NCI-H2081 (cell line): ENCODE measurements at places on chromosomes 4 and X.

DNA sequence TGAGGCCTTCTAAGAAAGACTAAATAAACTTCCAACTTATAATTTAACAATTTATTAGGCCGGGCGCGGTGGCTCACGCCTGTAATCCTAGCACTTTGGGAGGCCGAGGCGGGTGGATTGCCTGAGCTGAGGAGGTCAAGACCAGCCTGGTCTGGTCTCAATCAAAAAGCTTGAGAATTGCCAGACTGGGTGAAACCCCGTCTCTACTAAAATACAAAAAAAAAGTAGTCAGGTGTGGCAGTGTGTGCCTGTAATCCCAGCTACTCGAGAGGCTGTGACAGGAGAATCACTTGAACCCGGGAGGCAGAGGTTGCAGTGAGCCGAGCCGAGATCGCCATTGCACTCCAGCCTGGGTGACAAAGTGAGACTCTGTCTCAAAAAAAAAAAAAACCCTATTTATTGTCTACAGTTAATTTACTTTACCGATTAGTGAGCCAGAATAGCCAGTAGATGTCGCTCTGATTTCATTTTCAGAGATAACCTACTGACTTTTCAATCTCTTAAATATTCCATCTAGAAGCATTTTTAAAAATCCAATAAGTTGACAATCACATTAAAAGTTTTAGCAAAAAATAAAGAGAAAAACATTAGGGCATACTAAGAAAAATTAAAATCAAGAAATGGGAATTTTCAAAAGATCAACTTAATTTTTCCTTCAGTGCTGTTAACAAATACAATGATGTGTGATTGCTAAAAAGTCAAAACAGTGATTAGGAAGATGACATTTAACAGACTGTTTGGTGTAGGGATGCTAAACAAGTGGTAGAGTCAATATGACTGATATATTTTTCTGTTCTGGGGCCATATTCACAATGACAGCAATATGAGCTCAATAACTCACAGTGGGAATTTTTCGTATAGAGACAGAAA lies 4.3 kb upstream of the SHROOM3 start:
- peak; percentile 41 for DNase-seq

DNA sequence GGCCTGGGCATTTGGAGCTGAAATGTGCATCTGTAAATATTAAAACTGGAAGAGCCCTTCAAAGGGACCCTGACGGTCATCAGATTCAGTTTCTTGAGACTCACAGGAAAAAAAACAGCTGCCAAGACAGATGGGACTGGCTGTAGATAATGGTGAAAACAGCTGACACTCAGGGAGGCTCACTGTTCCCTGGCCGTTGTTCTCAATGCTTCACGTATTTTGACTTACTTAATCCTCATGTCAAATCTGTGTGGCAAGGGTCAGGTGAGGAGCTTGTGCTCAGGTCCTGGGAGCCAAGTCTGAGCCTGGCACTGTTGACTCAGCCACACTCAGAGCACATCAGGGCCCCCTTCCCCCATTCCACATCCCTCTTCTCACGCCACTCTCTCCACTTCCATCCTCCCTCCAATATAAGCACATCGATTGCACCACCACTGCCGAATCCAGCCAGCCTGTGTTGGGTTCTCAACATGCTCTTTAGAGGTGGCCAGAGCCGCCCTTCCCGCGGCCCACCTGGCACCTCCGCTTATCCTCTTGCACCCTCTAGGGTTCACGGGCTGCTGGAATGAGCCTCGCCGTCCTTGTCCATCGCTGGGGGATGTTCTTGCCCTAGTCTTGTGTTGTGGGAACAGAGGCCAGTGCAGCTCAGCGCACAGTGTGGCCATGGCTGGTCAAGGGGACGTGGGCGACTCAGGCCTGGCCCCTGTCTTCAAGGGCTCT lies 40.1 kb downstream of the EVC start:
- DNase-seq: no peak

DNA sequence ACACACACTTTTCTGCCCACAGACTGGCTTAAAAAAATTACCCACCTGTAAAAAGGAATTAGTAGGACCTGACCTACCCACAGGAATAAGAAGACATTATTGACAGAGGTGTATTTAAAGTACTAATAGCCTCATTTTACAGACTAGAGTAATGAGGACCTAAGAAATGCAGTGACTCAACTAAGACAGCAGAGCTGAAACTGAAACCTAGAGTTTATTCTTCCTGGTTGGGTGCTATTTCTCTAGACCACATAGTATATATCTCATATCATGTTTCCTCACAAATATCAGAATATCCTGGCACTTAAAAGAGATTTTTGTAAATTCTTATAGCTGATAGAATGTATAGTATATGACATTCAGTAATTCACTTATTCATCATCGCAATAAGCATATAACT lies 435.0 kb downstream of the MAGEE1 start:
- DNase-seq: no peak

- peak; percentile 6 for DNase-seq
Observed at GRCh38 chr4:16505726-16506125, 279.5 kb upstream of the TAPT1 start.

DNA sequence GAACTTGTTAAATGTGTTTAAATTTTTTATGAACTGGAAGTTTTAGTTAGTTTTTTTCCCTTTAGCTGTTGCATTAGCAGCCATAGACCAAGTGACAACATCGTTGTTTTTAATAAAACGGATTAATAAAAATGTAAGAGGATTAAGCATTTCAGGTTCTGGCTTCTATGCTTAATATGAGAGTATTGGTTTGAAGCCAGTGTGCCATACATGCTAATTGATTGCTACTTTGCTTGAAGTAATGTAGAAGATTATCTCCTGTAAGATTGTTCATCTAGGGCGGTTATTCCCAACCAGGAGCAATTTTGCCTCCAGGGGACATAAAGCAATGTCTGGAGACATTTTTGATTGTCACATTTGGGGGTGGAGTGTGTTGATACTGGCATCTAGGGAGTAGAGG lies 54.3 kb downstream of the TLL1 start:
- DNase-seq: no peak

- no peak for DNase-seq
Observed at GRCh38 chrX:153862369-153863250, 23.4 kb downstream of the L1CAM start.

DNA sequence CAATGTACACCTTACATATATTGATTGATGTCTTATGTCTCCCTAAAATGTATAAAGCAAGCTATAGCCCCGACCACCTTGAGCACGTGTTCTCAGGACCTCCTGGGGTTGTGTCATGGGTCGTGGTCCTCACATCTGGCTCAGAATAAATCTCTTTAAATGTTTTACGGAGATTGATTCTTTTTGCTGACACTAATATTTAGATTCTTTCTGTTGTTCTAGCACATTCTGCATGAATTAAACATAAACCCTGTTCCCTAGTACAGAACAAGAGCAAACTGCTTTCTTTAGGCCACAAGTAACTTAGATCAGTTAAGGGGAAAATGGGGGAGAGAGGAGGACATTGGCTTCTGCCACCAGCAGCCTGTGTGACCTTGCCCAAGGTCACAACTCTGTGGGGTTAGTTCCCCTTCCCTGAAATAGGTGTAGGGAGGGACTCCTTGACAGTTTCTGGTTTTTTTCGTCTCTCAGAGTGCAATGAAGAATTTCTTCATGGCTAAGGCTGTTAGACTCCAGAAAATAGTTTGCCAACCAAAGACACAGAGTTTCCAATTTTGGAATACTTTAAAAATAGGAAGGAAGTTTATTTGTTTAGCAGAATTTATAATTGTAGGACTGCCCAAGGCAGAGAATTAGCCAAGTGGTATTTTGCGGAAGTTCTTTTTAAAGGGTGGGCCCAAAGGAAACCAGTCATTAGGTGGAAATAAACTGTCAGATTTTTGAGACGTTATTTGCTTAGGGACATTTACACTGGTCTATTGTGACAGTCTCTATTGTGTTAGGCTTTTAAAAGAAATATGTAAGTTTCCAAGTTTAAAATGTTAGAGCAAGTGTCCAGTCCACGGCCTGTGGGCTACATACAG lies 29.4 kb downstream of the PTTG2 start:
- no peak for DNase-seq

DNA sequence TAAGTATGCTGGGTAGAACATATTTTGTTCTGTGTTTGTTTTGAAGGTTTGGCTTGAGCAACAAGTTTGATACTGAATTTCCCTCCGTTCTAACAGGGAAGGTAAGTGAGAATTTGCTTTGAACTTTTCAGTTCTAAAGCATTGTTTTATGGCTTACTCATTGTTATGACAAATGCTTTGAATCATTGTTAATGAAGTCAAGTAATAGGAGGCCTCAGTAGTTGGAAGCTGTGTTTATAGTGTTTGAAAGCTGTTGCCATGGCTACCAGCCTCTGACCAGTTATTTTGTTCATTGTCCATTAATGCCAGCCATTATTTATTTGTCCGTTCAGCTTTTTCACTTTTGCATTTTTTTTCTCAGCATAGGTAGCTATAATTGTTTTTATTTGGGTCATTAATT lies 14.4 kb downstream of the CHIC1 start:
- DNase-seq: no peak

- no peak for DNase-seq
Observed at GRCh38 chr4:41199788-41200187, 14.6 kb downstream of the APBB2 start.

DNA sequence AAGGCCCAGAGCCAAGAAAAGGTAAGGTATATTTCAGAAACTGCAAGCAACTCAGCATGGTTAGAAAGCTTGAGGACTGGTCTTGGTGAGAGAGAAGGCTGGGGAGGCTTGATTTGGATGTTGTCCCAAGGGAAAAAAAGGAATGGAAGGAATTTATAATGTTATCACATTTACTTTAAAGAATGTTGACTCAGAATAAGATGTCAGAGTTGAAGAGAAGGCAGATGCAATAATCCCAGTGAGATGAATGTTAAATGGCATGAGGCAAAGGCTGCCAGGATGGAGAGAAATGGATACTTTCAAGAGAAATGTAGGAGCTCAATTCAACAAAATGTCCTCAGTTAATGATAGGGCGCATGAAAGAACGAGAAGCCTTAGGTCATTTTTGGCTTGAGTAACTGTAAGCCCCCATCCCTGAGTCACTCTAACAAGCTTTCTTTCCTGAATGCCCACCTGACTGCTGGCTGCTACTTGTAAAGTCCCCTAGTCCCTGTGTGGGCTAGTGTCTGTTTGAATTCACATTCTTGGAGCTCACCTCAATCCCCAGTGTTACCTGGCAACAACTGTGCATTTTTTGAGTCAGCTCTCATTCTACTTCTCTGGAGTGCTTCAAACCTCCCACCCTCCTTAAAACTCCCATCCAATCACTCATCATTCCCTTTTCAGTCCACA lies 103.0 kb upstream of the TAPT1 start:
- no peak for DNase-seq

GRCh38 chr4:929096-929765 lies 2.9 kb downstream of the GAK start:
- no peak for DNase-seq

GRCh38 chrX:56618323-56618722 lies 54.9 kb downstream of the UBQLN2 start:
- no peak for DNase-seq

DNA sequence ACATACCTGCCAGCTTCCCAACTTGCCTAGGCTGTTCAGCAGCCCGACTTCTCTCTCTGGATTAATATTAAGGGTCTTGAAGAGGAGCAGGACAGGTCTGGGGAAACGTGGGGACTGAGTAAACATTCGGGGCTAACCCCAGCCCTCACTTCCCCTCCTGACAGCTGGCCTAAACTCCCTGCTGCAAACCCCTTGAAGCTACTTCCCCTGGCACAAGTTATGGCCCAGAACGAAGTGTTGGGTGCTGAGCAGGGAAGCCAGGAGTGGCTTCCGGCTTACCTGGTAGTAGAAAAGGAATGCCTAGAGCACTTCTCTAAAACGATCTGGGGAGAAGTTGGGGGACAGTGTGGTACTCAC lies 200.0 kb downstream of the BCOR start:
- no peak for DNase-seq

GRCh38 chr4:184252136-184253071 lies 34.7 kb upstream of the ENPP6 start:
- DNase-seq: no peak

GRCh38 chrX:46884799-46885198 lies 27.4 kb upstream of the JADE3 start:
- no peak for DNase-seq

- DNase-seq: peak; percentile 60
Observed at GRCh38 chr4:146638333-146638785, 334 bp upstream of the POU4F2 start.

DNA sequence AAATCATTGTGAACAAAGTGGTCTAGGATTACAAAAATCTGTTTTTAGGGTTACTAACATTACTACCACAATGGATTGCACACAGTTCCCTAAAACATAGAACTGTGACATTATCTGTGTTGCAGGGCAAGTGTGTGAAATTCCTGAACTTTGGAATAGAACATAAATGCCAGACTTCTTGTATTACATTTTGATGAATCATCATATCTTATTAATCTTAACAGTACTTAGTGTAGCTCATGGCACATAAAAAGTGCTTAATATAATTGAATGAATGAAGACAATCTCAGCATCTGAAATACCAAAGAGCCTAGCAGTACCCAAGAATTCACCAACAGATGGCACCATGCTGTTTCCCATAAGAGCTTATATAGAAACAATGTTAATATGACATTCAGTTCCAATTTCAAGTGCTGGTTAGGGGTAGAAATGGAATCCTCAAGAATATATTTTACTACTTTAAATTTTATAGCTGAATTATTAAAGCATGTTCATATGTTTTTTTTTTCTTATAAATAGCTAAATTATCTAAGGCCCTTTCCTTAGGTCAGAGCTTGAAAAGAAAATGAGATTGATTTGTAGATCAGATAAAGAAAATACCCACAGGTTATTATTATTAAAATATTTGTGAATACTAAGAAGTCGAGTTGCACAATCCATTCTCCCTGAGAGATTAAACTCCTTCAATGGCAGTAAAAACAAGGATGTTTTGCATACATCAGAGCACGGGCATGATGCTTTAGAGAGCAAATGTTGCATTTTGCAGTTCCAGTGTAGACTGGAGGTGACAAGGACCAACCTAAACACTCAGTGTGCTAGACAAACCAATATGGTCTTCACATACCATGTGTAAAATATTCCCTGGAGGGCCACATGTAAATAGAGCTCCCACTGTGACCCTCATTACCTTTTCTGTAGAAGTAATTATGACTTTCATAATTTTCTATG lies 25.7 kb upstream of the SHISA3 start:
- DNase-seq: peak; percentile 51

DNA sequence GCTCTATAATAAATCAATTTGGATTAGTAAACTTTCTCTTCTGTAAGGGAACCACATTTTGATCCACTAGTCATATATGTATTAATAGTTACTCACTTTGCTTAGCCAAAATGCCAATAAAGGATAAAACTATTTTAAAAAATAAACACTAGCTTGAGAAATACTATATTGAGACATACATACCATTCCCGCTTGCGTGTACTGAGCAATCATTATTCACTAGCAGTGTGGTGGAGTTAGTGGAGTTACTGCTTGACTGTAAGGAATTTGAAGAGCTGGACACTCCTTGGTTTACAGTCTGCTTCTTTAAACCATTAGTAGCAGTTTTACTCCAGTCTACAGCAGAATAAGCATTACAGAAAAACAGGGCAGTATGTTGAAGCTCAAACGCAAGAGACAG lies 10.8 kb upstream of the PHKA2 start:
- no peak for DNase-seq

DNA sequence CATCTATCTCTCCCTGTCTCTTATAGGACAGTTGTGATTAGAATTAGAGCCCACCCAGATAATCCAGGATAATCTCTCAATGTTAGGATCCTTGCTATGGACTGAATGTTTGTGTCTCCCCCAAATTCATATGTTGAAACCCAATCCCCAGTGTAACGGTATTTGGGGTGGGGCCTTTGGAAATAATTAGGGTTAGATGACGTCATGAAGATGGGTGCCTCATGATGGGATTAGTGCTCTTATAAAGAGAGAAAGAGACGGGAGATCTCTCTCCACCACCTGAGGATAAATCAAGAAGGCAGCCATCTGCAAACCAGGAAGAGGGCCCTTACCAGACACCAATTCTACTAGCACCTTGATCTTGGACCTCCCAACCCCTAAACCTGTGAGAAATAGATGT lies 33.7 kb upstream of the SHISA3 start:
- DNase-seq: no peak
